ENCODE measurements at places on chromosomes 11 and 22. TPM values are rescaled to one million over a fixed set of nuclear protein-coding genes. Genes with fewer than 3 reads are reported as not detected.
A peak's percentile ranks its signal among the peaks of the same experiment; 100 is the strongest.

DNA sequence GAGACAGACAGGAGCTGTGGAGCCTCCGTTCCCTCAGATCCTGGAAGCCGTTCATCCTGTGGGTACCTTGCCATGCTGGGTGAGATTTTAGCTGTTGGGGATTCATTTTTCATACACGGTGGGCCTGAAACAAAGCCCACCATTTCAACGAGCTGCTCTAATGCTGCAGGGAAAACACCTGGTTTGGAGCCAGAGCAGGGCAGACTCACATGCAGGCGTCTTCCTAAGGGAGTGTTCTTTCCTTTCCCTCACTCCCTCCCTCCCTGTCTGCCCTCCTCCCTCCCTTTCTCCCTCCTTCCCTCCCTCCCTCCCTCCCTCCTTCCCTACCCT is 52.5 kb downstream of the CD6 start:
- no peak for DNase-seq

DNA sequence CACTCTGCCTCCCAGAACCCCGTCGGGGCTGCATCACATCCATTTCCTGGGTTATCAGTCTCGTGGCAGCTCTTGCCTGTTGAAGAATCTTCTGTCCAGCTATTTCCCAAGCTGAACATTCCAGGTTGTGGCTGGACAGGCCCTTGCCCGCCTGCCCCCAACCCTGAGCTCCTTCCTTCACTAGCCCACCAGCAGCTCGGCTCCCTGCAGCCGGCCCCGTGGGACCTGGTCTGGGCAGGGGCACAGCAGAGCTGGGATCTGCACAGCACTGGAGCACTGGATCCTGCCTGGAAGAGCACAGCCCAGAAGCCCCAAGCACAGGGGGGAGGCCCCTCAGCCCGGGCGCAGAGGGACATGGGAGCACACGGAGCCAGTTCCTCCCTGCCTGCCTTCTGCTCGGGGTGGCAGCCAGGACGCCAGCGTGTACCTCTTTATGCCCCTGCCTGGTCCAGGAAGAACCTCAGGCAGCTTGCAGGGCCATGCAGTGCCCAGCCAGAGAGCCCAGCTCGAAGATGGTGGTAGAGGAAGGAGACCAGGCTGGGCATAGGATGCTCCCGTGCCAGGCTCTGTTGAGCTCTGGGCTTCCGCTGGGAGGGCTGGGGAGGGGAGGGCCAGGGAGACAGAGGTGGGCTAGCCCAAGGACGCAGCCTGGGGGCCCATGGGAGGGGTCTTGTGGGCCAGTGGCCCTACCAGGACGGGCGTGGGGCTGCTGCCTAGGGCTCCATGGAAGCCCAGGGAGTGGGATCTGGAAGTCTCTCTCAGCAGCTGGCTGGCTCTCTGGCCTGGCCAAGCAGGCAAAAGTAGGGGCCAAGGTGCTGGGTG is 16.6 kb upstream of the GNB1L start:
- no peak for DNase-seq

- DNase-seq = no peak
Measured at GRCh38 chr11:119645018-119645417, 84.0 kb downstream of the NECTIN1 start.

GRCh38 chr22:38114484-38115398 is 4.3 kb upstream of the BAIAP2L2 start:
- peak; percentile 86 for DNase-seq

- no peak for DNase-seq
Measured at GRCh38 chr11:107583629-107584195, 7.2 kb upstream of the ELMOD1 start.

- DNase-seq = no peak
Measured at GRCh38 chr11:105667441-105667840, 57.6 kb downstream of the GRIA4 start.

DNA sequence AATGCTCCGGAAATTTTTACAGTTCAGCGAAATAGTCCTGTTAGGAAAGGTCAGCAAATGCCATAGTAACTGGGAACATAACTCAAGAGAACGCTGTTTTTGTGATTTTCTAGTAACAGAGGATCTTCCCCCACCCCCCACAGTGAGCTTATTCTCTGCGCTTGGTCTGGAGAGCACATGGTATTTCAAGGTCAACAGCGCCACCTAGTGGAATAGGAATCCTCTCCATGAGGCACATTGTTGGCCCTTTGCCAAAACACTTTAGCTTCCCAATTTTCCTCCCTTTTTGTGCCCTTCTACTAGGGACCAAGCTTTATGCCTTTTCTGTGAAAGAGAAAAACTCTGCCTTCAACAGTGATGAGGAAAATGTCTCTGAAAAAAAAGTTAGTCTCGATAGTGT is 13.2 kb upstream of the OR4C12 start:
- no peak for DNase-seq

GRCh38 chr11:17639091-17639490 is 80.3 kb upstream of the MYOD1 start:
- no peak for DNase-seq

- DNase-seq = no peak
Measured at GRCh38 chr22:31825513-31825912, 71.7 kb downstream of the DEPDC5 start.

- peak; percentile 35 for DNase-seq
Measured at GRCh38 chr11:2815762-2816496, 69.6 kb downstream of the CDKN1C start.

GRCh38 chr11:123299721-123300120 is 104.7 kb upstream of the CLMP start:
- peak; percentile 26 for DNase-seq

DNA sequence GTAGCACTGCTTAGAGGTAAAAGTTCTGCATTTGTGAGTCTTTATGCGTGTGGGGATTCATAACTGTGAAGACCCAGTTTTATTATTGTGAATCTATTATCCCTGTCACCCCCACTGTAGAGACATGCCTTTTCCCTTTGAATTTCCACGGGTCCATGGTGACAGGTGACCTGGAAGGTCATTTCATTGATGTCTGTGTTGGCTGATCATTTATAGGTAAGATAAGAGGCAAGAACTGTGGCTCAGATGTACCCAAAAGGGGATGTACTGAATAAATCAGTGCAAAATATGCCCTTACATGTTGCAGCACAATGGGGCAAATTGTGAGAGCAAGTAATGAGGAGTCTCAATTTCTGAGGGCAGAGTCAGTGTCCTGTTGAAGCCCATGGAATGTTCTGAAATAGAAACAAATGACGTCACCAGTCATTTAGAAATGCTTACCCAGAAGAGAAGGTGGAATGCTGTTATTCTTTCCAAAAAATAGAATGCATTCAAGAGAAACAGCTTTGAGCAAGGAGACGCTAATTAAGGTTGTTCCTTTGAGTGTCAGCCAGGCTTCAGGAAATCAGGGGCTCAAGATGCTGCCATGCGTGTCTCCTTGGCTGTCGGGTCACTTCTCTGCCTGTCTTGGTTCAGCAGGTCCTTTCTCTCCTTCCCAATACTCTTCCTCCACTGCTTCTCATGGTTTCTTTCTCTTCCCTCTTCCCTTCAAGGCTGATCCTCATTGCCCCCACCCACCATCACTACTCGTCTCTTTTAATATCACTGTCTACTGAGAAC is 118.7 kb upstream of the E2F8 start:
- no peak for DNase-seq

GRCh38 chr11:92477686-92478085 is 253.1 kb downstream of the FAT3 start:
- DNase-seq = no peak

DNA sequence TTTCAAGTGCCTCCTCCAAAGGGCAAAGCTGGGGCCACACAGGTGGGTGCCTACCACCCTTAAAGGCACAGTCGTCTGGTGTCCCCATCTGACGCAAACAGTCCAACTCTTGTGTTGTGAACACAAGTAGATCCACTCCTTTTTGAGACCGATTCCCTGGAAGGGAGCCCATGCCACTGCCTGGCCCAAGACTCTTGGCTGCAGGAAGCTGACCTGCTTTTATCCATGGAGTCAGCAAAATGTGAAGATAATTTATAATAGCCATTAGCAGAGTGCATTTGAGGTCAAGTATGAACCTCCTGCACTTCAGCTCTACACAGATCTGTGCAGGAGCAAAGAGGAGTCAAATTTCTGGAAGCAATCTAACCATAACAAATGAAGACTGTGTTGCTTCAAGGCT is 68.5 kb downstream of the ADM start:
- no peak for DNase-seq

DNA sequence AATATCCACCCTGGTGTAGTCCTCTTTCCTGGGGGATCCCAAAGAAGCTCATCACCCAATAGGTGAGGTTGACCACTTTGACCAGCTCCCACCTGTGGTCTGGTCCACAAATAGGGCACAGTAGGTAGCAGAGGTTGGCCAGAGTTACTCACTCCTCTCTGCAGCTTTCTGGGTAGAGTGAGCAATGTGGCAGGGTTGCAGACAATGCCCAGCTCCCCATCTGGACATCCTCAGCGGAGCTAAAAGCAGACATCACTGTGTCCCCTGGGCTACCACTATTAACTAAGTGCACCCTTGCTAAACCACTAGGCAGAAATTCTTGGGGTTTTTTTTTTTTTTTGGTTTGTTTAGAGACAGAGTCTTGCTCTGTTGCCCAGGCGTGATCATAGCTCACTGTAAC is 48.4 kb upstream of the TP53I11 start:
- no peak for DNase-seq

DNA sequence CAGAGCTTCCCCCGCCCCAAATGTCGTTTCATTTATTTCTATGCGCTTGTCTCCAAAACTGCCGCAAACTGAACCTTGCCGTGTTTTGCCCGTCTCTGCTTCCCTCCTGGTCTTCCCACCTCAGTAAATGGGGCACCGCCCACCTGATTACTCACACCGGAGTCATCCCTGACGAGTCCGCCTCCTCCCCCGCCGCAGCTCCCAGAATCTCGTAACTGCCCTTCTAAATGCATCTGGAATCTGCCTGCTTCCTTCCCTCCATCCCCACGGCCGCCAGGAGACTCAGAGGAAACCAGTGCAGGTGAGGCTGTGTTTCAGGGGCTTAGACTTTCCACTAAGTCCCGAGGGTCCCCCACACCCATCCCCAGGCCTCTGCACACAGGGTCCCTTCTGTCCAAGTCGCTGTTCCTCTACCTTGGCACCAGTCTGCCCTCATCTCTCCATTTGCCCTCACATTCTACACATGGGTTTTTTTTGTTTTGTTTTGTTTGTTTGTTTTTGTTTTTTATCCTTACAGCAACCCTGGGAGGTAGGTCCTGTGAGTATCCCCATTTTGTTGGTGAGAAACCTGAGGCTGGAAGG is 62.6 kb upstream of the PHF21B start:
- no peak for DNase-seq

DNA sequence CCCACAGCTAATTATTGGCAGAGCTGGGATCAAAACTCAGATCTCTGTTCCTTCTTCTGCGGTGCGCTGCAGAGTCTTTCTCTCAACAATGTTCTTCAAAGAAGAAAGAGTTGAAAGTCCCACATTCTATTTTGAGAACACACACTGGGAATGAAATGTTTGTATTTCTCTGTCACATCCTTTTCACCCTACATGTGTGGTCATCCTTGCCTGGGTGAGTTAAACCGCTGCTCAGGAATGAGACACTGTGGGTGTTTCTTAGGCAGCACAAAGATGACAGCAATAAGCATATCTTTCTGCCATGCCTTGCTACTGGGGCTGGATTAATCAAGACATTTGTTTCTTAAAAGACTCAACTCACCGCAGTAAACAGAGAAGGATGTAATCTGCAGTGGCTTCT is 222.6 kb downstream of the LARGE1 start:
- no peak for DNase-seq

GRCh38 chr11:33320814-33321330 is 63.7 kb downstream of the HIPK3 start:
- no peak for DNase-seq

GRCh38 chr11:126189109-126189929 is 22.1 kb downstream of the RPUSD4 start:
- DNase-seq = no peak

GRCh38 chr22:49278340-49278739 is 549.3 kb downstream of the BRD1 start:
- no peak for DNase-seq

GRCh38 chr22:41621911-41622179 is 750 bp downstream of the XRCC6 start:
- no peak for DNase-seq

- DNase-seq = no peak
Measured at GRCh38 chr22:32044913-32045312, 1.9 kb downstream of the SLC5A1 start.

- DNase-seq = no peak
Measured at GRCh38 chr11:31818425-31818755, 7.3 kb upstream of the PAX6 start.

DNA sequence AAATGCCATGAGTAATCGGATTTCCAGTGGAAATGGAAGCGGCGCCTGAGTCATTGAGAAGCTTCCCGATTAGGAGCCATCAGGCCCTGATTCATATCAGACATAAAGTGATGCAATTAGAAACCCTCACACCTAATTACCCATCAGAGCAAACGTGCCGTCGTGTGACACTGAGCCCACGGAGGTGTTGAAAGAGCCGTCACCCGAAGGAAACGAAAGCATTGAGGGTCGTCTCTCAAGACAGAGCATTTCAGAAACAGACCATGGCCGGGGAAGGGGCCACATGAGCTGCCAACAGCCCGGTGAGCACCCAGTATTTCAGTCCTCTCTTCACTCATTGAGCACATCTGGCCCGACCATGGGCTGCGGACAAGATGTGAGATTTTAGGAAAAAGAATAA is 829.3 kb downstream of the TBC1D22A start:
- no peak for DNase-seq

DNA sequence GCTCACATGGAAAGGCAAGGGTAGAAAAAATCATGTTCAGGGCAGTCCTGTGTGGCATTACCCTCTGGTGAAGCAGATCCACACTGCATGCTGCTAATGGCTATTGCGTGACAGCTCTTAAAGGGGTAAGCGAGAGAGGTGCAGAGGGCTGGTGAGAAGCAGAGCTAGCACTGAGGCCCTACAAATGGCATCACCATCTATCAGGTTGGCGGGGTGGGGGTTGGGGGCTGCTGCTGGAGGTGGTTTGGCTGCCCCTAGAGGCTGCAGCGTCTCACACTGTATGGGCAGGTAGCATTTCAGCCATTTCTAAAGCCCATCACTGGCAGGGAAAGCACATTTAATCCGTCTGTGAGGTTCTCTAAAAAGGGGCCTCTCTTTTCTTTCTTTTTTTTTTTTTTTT is 16.9 kb upstream of the TMA7B start:
- no peak for DNase-seq

LAYN gene
- total RNA-seq = 3.3 TPM

LRP5 gene
- total RNA-seq = 17.5 TPM

GRIK4 gene
- 0.11 TPM for total RNA-seq

POU2AF1 gene
- total RNA-seq = 0.21 TPM

ABCC8 gene
- total RNA-seq = 3.5 TPM

SF3B2 gene
- 82.0 TPM for total RNA-seq

ACO2 gene
- total RNA-seq = 422 TPM

SLC22A6 gene
- not detected for total RNA-seq

TMEM86A gene
- total RNA-seq = 3.2 TPM

AIFM3 gene
- 0.25 TPM for total RNA-seq

RIMBP3C gene
- not detected for total RNA-seq

ANGPTL5 gene
- total RNA-seq = not detected

ENTHD1 gene
- not detected for total RNA-seq

NOX4 gene
- total RNA-seq = 1.7 TPM

RHOD gene
- 41.7 TPM for total RNA-seq

NAALADL1 gene
- 2.9 TPM for total RNA-seq

Measured in psoas muscle (tissue), 8 donors.